ENCODE measurements at places on chromosomes 3 and 15.
A peak's percentile ranks its signal among the peaks of the same experiment; 100 is the strongest.

- DNase-seq, result peak; percentile 28
Measured at GRCh38 chr15:100309109-100310040, 32.4 kb downstream of the ADAMTS17 start.

- no peak for DNase-seq
Measured at GRCh38 chr3:157241599-157241998, 81.7 kb upstream of the CCNL1 start.

DNA sequence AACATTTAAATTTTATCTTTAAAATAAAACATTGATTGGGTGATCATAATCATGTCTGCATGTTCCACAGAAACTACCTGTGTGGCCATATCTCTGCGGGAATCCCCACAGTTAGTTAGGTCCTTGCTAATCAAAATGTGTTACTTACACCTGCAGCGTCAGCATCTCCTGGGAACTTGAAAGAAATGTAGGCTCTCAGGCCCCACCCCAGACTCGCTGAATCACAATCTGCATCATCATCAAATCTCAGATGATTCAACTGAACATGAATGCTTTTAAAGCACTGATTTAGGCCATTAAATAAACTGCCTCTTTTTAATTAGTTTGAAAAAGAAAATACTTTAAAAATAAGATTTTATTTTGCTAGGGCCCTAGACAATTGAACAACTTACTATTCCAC lies 577.8 kb downstream of the PYDC2 start:
- DNase-seq, result no peak

- DNase-seq, result no peak
Measured at GRCh38 chr3:169954142-169954756, 12.4 kb upstream of the SEC62 start.

- DNase-seq, result no peak
Measured at GRCh38 chr15:81285461-81285860, 38.5 kb downstream of the STARD5 start.

GRCh38 chr15:91049378-91050127 lies 27.2 kb upstream of the VPS33B start:
- peak; percentile 64 for DNase-seq

DNA sequence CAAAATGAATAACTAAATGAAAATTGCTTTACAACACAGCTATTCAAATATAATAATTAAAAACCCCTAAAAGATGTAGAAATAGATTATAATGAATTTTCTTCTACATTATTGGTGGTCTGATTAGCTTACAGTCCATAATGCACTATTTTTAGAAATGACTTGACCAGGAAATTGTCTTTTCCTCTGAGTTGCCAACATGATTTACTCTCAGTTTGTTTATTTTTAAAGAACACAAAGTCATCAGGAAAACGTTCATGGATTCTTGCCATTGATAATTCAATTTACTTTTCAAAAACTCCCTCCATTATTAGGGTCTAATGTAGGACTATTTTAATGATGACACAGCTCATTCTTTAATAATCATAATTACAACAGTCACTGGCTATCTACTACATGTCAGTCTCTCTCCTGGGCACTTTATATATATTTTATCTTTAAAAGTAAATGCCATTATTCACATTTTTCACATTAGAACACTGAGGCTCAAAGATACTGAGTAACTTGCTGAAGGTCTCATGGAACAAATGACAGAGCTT lies 1.1 kb downstream of the TM4SF18 start:
- DNase-seq, result no peak

GRCh38 chr3:127132876-127133275 lies 60.1 kb upstream of the PRR23E start:
- DNase-seq, result no peak

DNA sequence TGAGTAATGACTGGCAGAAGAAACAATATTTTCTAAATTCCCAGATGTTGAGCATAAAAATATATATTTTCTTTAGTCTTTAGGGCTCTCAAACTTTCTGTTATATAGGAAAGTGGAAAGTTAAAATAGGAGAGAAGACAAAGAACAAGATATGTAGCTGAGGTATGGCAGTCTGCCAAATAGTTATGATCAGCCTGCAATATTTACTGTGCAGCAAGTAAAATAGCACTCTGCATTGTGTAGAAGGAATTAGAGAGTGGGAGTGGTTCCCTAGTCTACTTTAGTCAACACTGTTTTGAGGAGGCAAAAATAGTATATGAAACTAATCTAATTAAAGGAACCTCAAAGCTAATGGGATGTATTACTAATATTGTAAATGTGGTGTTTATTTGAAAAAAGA lies 978.1 kb upstream of the ALCAM start:
- DNase-seq, result peak; percentile 12

DNA sequence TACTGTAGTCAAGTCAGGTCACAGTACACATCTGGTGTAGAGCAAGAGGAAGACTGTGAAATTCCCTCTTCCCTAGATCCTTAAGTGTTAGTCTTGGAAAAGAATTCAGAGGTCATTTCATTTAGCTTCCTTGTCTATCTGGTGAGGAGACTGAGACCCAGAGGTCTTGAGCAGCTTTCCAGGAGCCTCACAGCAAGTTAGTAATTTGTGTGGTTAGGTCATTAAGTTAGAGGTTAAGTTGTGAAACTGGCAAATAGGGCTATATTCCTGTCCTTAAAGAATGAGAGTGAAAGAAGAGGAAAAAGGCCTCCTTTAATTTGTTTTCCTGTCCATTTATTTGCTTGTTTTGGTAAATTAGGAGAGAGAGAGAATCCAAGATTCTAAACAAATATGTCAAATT lies 9.0 kb downstream of the PODXL2 start:
- DNase-seq, result no peak

- peak; percentile 47 for DNase-seq
Measured at GRCh38 chr3:53044711-53045517, 959 bp downstream of the SFMBT1 start.

- no peak for DNase-seq
Measured at GRCh38 chr3:9439331-9439730, 41.9 kb downstream of the SETD5 start.

DNA sequence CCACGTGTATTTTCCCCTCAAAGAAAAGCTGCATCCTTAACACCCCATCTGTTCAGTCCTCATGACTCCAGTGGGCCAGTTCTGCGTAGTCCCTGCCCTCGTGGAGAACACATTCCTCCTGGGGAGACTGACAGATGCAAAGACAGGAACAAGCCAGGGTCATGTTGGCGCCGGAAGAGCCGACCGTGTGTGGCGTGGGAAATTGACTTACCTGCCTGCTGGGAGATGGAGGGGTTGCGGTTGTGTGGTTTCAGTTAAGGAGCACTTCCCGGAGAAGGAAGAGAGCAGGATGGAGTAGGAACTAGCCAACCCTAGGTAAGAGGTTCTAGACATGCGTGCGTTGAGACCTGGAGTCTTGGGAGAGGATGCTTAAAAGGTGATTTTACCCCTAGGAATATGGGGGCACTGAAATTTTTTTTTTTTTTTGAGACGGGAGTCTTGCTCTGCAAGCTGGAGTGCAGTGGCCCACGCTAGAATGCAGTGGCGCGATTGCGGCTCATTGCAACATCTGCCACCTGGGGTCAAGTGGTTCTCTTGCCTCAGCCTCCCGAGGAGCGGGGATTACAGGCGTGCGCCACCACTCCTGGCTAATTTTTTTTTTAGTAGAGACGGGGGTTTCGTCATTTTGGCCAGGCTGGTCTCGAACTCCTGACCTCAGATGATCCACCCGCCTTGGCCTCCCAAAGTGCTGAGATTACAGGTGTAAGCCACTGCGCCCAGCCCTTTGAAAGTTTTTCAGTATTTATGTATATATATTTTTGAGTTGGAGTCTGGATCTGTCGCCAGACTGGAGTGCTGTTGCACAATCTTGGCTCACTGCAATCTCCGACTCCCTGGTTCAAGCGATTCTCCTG lies 1.4 kb downstream of the VHL start:
- DNase-seq, result no peak

- DNase-seq, result no peak
Measured at GRCh38 chr3:41126961-41127360, 72.3 kb upstream of the CTNNB1 start.

DNA sequence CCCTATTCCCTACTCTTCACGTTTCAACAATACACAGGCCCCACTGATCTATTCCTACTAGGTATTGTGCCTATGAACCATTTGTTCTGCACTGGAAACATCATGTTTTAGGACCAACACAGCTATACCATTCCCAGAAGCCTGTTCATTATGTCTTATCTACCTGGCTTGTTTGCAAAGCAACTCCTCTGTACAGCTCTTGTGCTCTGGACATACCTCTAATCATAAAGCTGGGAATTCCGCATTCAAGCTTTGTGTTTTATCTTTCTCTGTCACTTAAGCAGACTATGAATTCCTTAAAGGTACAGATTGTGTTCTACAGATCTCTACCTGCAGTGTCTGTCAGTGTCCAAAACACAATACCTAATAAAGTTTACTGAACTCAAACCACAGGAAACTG lies 87.5 kb upstream of the CSPG5 start:
- DNase-seq, result no peak

DNA sequence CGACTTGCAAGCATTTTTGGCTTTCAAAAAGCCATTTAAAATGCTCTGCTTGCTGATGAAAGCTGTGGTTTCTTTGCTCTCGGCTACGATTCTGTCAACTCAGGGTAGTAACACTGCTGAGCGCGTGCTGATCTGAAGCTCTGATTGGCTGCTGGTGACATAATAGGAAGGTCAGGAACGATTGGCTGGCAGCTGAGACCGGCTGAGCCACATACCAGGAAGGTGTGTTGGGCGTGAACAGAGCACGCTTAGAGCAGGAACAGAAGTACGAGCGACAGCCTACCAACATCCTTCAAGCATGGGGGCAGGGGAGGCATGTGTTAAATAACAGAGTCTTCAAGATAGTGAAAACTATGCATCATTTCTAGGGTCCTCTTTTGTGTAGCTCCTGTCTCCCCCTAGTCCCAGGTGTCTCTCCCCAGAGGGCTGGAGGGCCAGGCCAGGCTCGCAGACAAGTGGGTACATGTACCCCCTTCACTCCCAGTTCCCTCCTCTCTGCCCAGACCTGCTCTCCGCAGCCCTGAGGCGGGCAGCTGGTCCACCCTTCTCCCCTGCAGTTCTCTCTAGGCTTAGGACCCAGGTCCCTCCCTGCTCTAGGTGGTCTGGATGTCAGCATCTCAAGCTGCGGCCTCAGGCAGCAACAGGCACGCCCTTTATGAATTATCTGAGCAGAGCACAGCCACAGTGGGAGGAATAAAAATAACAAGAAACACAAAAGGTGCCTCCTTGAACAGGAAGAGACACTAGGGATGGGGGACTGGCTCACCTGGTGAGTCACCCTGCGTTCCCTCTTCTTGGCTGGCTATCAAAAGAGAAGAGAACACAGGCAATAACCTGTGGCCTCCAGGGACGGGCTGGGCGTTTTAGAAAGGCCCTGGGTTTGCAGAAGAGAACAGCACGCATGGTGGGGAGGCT lies 76.0 kb downstream of the TAMM41 start:
- DNase-seq, result peak; percentile 58

GRCh38 chr3:127399154-127399553 lies 111.3 kb upstream of the PRR20G start:
- DNase-seq, result no peak

DNA sequence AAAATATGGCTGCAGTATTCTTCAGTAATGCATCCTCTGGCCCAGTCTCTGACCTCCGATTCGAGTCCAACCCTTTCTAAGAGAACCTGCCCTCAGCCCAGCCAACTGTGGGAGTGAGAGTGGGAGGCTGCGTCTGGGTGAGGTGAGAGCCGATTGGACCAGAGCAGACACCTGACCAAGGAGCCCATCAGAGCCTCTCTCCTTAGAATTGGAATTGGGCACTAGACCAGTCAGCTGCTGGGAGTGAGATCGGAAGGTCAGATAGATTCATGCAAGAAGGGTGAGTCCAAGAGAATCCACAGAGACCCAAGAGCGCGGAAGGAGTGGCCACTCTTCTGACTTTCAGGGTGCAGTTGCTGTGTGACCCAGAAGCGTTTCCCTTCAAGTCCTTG lies 10.2 kb downstream of the RASL12 start:
- DNase-seq, result no peak

DNA sequence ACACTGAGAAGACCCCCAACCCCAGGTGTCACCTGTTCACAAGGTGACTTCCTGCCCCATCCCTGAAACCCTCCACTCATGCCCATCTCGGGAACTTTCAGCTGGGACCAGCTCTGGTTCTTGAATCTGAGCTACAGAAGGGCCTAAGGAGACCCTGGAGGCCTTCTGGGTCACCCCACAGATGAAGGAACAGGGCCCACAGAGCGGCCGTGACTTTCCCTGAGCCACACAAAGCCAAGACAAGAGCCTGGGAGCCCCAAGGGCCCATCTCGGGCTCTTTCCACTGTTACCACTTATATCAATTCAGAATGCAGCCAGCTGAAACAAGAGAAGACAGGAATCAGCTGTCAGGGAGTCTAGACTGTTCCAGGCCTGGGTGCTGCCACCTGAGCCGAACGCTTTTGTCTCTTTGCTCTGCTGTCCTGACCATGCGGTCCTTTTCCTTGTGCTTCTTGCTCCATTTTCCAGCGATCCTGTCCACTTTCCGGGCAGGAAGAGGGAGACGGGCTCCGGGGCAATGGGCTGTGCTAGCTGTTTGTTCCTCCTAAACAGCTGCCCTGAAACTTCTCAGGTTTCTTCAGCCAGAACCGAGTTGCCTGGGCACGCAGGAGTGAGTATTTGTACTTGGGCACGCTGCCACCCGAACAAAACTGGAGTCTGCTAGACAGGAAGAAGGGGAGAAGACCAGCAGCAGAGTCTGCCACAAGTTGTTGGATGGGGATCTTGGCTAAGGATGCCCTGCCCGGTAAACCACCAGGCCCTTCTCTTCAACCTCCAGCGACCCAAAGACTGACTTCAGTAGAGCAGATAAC lies 28.0 kb upstream of the PIGZ start:
- DNase-seq, result no peak

DNA sequence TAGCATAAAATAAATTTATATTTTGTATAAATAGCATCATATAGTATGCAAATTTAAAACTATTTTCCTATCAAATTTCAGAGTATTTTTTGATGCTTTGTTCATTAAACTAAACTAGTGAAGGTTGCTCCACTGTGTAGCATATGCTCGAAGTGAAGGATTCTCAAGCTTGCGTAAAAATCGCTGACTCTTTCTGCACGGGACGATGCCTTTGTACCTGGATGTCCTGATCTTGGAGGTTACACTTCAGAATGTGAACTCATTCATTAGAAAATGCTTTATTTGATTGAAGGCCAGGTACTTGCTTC lies 305.0 kb downstream of the WDR72 start:
- no peak for DNase-seq

DNA sequence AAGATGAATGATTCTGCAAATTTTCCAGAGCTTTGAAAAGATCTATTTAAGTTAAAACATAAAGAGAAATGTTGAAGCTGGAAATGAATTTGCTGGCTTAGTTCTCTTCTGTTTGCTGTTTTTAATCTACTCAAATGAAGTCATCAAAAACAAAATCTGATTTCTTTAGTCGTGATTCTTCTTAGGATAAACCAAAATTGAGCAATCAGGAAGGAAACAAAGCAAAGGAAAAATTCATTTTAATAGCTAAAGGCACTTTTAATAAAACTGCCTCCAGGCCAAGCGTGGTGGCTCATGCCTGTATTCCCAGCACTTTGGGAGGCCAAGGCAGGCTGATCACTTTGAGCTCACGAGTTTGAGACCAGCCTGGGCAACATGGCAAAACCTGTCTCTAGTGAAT lies 91.2 kb downstream of the DUT start:
- DNase-seq, result no peak
